Right renal pelvis (tissue), 4 donors: ENCODE measurements at places on chromosomes 3 and 15. TPM values are rescaled to one million over a fixed set of nuclear protein-coding genes. Genes with fewer than 3 reads are reported as not detected.
A peak's percentile ranks its signal among the peaks of the same experiment; 100 is the strongest.

The FETUB gene
- polyA plus RNA-seq: not detected

The NRG4 gene
- 5.3 TPM for polyA plus RNA-seq

GRCh38 chr3:52357151-52358080 is 41.3 kb downstream of the DNAH1 start:
- DNase-seq: no peak

The NMNAT3 gene
- polyA plus RNA-seq: 9.5 TPM

DNA sequence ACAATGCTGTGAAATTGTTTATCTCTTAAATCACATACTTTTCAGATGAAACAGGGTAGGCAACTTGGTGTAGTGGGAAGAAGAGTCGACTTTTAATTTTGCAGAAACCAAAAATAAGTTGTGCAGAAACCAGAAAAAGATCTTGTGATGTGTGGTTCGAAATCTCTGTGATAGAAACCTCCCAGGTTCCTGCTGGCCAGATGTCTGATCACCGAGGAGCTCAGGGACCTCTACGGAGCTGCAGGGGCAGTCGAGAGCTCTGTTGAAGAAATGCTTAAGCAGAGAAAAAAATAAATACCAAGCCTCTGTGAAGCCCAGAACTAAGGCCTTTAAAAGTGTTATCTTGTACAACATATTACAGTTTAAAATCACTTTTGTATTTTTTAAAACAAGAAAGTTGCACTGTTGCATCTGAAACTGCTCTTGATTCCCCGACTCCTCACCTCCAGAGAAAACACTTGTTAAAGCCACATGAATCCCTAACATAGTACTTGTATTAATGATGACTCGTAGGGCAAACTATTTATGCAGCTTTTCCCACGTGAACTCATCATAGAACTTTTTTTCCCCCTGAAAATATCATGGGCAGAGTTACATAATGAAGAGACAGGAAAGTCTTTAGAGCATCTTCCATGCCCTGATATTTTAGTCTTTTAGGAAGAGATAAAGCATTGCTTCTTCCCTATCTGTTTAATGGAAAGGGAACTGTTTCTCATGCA is 51.3 kb downstream of the CCK start:
- DNase-seq: no peak

The ARGFX gene
- not detected for polyA plus RNA-seq

DNA sequence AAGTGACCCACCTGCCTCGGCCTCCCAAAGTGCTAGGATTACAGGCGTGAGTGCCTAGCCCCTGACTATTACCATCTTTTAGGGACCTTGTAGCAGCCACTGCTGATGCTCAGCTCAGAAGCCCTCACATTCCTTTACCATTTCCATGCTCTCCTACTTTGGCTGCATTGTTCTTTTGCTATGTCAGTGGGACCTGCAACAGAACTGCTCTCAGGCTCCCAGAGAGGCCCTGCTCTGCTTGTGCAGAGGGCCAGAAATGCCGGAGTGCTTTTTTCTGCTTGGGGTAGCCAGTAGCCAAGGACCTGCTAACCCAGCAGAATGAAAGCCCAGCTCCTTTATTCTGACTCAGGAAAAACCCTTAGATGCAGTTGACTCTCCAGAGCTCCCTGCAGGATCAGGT is 18.3 kb upstream of the PROK2 start:
- DNase-seq: no peak

The GOLIM4 gene
- 115 TPM for polyA plus RNA-seq

The KNG1 gene
- polyA plus RNA-seq: 146 TPM

- no peak for DNase-seq
These were observed 222.8 kb upstream of the IL12A start for GRCh38 chr3:159765860-159766294.

The POLQ gene
- 5.3 TPM for polyA plus RNA-seq

The SLC22A13 gene
- polyA plus RNA-seq: 1.9 TPM

GRCh38 chr3:39803956-39804355 is 5.5 kb upstream of the MYRIP start:
- DNase-seq: no peak

GRCh38 chr3:20043396-20043795 is 3.1 kb downstream of the KAT2B start:
- no peak for DNase-seq

The HTR3E gene
- 0.04 TPM for polyA plus RNA-seq

The PTX3 gene
- 4.4 TPM for polyA plus RNA-seq

DNA sequence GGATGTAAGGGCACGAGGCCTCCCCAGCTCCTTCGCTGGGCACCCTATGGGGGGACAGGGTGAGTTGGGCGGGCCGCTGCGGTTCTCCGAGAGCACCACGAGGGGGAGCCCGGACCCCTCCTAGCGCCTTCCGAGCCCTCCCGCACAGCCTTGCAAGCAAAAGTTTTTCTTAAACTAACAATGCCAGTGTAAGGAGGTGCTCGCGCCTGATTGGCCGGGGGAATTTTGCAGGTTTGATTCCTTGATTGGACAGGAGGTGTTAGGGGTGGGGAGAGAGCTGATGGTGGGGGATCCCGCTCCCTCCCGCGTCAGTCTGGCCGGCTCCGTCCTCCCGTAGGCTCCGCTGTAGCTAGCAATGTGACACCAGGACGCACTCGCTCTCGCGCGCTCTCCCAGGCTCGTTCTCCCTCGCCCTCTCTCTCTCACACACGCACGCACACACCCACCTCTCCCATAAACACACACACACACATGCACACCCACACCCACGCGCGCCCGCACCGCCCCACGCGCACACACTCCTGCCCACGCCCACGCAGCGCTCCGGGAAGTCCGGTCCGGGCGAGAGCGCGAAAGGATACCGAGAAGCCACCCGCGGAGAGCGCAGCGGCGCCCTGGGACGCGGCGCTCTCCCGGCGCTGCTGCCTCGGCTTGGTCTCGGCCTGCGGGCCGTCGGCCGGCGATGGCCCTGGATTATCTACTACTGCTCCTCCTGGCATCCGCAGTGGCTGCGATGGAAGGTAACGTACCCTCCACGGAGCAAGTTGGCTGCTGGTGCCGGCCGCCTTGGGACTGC is at the start of gene EPHB1:
EPHB1 (plus strand) TSS at position 311 of the 796 bp plus-strand sequence.
- DNase-seq: peak; percentile 91

DNA sequence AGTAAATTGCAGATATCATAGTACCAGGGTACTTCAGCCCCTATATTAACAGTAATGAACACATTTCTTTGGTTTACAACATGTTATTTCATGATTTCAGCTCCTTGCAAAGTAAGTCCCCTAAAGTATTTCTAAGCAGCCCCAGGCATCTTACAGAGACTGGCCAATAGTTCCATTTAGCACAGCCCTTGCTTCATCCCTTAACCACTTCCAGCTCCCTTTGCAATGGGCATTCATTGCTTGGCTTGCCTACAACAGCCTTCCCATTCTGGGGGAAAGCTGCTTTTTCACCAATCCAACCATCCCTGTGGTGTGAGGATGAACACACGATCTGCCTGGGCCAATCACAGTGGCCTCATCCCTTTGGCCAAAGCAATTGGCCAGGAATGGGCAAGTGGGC is 67.2 kb upstream of the XCR1 start:
- DNase-seq: no peak

- no peak for DNase-seq
These were observed 3.9 kb downstream of the ZDHHC19 start for GRCh38 chr3:196207159-196207832.

The ROPN1 gene
- 0.36 TPM for polyA plus RNA-seq

- peak; percentile 92 for DNase-seq
These were observed 1.9 kb downstream of the ADAMTS9 start for GRCh38 chr3:64685800-64686445.

GRCh38 chr3:118793176-118793575 is 241.5 kb downstream of the IGSF11 start:
- no peak for DNase-seq

- DNase-seq: no peak
These were observed 416.5 kb downstream of the ROBO2 start for GRCh38 chr3:77456431-77456830.

DNA sequence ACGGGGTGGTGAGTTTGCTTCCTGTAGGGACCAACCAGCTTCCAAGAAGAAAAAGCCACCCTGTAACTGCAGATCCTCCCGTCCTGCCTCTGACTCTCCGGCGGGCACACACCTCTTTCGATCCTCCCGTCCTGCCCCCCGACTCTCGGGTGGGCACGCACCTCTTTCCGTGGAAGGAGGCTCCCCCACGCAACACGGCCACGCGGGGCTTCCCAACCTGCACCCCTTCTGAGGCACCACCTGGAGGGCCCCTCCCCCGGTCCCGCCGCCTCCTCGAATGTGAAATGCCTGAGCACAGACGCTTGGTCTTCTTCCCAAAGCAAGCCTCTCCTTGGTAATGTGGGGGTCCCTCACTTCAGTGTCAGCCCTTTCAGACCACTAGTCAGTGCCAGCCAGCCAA is 7.3 kb downstream of the ADAMTS17 start:
- DNase-seq: no peak

The MOBP gene
- 0.14 TPM for polyA plus RNA-seq

DNA sequence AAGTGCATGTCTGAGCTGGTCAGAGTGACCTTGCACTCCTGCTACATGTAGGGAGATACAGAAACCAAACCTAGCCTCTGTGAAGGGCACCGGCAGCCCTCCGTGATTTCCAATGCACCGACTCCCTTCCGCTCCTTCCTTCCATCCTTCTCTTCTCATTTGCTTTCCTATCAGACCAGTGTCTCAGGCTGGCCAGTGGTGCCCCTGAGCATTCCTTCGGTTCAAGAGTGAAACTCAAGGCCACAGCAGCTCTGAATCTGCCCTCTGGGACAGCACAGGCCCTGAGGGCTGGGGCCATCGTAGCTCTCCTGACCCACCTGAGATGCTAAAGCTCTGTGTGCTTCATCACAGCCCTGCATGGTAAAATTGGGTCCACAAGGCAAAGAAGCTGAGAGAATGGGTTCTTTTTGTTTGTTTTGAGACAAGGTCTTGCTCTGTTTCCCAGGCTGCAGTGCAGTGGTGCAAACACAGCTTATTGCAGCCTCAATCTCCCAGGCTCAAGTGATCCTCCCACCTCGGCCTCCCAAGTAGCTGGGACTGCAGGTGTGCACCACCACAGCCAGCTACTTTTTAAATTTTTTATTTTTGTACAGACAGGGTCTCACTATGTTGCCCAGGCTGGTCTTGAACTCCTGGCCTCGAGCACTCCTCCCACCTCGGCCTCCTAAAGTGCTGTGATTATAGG is 2.3 kb upstream of the BMF start:
- no peak for DNase-seq

The PLA2G4E gene
- 0.03 TPM for polyA plus RNA-seq

The RETNLB gene
- polyA plus RNA-seq: not detected

DNA sequence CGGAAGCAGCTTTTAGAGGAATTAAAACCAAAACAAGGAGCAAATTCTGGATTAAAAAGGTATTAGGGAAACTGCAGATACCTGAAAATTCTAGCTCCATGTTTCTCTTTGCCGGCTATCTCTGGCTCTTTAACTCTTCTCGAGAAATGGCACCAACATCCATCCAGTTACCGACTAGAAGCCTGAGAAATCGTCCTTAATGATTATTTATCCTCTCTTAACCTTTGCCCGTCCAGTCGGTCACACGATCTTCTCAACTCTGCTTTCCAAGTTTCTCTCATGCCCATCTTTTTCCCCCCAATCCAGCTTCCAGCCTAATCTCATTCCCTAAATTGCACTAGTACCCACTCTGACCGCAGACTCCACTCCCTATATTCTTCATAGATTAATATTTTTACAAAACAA is 596 bp upstream of the SGO1 start:
- no peak for DNase-seq

The DLL4 gene
- polyA plus RNA-seq: 8.6 TPM

- DNase-seq: no peak
These were observed 427.5 kb upstream of the ALCAM start for GRCh38 chr3:104939196-104939595.

- DNase-seq: no peak
These were observed 27.3 kb upstream of the ABI3BP start for GRCh38 chr3:101020351-101021015.

GRCh38 chr15:38687775-38688495 is 123.3 kb upstream of the RASGRP1 start:
- no peak for DNase-seq

The CHRNA7 gene
- 11.1 TPM for polyA plus RNA-seq

DNA sequence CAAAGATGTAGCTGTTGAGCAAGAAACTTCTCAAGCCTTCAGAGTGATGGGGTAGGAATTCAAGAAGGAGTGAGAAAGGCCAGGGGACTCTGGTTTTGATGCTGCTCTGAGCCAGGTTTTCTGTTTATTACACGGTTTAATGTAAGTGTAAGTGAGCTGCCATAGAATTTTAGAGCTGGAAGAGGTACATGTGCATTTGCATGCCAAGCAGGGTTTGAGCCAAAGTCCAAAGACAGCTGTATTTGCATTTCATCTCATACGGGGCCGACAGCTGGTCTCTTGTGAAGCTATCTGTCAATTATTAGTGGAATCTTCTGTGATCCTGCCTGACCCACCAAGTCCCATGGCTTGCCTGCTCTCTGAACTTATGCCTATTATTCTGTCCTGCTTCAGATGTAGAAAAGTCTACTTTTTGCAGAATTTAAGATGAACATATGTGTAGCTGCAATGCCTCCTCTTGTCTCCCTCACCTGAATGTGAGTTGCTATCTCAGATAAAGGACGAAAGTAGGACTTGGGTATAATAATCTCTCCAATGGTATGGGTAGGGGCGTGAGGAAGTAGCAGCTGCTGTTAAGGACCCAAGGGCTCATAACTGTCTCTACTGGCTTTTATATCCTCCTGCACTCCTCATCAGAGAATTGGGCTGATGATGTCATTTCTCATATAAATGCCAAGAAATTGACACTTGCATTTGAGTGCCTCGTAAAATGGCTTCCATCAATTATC is 160.0 kb downstream of the SQOR start:
- no peak for DNase-seq

DNA sequence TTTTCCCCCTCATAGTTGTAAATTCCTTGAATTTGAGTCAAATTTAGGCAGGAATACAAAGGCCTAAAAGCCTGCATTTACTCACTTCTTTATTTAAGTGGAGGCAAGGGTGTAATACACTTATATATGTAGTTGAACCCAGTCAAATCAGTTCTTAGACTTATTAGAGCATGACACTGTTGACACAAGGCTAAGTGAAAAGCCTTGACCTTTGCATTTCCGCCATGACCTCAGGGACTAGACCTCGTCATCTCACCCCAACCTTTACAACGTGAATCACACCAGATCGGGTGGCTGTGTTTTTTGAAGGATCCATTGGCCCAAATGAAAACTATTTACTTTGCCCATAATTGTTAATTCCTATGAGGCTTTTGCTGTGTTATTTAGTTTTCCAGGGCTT is 774.4 kb downstream of the ROBO1 start:
- no peak for DNase-seq

DNA sequence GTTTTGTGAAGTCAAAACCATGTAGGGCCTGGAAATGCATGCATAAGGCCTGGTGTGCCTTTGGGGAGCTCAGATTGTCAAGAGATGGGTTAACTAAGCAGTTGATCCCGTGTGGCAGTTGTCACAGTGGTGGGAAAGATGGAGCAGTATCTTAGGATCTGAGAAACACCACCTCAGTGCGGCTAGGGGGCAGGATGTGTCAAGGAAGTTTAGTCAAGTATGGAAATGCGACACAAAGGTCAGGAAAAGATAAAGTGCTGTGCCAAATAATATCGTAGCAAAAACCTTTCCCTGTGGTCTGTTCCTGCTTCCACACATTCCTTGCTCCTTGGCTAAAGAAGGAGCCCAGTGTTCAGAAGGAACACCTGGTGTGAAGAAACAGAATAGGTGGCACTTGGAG is 396.4 kb downstream of the EDEM1 start:
- no peak for DNase-seq

The MORC1 gene
- polyA plus RNA-seq: 0.40 TPM

GRCh38 chr15:96695426-96695825 is 364.9 kb downstream of the NR2F2 start:
- no peak for DNase-seq

GRCh38 chr3:9224490-9224889 is 25.0 kb downstream of the SRGAP3 start:
- DNase-seq: no peak

The FOXB1 gene
- 0.09 TPM for polyA plus RNA-seq

GRCh38 chr3:116155841-116156240 is 289.4 kb downstream of the LSAMP start:
- DNase-seq: peak; percentile 24
